NCI-H1436 treated with DMSO at 0.1 percent for 48 hours (cell line): ENCODE measurements at places on chromosomes 2 and 18.

- DNase-seq = no peak
Measured at GRCh38 chr18:60259052-60259681, 113.4 kb downstream of the MC4R start.

- DNase-seq = no peak
Measured at GRCh38 chr2:175004730-175004979, 526 bp downstream of the CHN1 start.

GRCh38 chr2:207697411-207697810 is 14.0 kb upstream of the CCNYL1 start:
- DNase-seq = no peak

DNA sequence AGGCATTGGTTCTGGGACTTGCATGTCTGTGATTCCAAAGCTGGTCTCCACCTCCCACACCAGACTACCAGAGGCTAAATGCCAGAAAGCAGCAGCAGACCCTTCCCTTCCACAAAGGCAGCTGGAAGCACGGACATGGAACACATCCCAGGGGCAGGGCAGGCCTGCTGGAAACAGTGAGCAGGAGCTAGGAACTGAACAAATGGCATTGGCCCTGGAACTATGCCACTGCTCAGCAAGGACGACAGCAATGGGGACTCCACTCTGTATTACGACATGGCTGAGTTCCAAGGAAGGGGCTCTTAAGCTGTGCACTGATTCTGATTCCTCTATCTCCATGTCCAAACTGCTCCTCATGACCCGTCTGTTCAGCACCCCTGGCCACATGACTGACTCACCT is 77.8 kb upstream of the TFCP2L1 start:
- DNase-seq = no peak

GRCh38 chr2:107281637-107282036 is 395.7 kb upstream of the ST6GAL2 start:
- no peak for DNase-seq

GRCh38 chr18:70194227-70194890 is 11.1 kb downstream of the RTTN start:
- DNase-seq = no peak

GRCh38 chr18:34038086-34038485 is 186.6 kb downstream of the NOL4 start:
- no peak for DNase-seq

- no peak for DNase-seq
Measured at GRCh38 chr2:156110890-156111289, 221.6 kb downstream of the NR4A2 start.

DNA sequence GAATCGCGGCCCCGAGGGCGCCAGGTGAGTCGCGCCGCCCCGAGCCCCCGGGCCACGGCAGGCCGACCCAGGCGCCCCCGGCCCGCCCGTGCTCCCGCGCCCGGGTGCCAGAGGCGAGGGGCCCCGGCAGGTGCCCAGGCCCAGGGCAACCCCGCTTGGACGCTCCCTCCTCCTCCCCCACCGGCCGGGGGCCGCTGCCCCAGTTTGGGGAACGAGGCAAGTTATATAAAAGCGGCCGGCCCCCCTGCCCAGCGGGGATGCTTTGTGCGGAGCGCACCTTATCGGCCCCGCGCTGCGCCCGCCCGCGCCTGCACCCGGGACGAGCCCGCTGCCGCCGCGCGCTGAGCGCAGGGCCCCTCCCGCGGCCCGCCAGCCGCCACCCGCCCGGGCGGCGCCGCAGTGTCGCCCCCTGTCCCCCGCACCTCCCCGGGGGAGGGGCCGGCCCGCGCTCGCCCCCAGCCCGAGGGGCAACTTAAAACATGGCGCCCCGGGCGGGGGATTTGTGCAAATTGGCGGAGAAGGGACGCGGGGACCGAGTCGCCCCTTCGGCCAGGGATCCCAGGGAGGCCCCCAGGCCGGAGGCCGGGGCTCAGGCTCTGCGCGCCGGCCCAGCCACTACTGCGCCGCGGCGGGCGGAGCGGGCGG is 639 bp downstream of the EPB41L3 start:
- no peak for DNase-seq

DNA sequence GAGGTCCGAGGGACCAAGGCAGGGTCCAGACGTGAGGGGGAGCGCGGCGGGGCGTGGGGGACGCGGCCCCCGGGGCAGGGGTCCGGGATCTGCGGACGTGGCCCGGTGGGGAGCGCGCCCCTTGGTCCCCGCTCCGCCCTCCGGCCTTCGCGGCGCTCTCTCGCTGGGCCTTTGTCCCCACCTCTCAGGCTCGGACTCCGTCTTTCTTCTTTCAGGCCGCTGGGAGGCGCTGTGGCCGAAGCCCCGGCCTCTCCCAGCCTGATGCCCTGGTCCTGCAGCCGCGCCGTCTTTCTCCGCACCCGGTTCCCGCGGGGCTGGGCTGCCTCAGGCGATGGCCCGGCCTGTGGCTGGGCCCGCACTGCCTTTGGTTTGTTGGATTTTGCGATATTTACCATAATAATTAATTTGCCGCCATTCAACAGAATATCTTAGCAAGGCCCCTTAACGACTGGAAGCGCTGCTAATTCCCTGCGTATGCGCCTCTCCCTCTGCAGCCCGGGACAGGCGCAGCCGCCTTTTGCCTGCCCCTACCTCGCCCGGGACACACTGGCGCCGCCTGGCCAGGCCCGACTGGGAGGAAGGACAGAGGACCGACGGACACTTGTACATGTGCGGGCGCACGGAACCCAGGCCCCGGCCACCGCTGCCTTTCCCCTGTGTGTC is 10.8 kb downstream of the SIX3 start:
- DNase-seq = no peak

- no peak for DNase-seq
Measured at GRCh38 chr2:143936848-143937722, 582.8 kb downstream of the ZEB2 start.

DNA sequence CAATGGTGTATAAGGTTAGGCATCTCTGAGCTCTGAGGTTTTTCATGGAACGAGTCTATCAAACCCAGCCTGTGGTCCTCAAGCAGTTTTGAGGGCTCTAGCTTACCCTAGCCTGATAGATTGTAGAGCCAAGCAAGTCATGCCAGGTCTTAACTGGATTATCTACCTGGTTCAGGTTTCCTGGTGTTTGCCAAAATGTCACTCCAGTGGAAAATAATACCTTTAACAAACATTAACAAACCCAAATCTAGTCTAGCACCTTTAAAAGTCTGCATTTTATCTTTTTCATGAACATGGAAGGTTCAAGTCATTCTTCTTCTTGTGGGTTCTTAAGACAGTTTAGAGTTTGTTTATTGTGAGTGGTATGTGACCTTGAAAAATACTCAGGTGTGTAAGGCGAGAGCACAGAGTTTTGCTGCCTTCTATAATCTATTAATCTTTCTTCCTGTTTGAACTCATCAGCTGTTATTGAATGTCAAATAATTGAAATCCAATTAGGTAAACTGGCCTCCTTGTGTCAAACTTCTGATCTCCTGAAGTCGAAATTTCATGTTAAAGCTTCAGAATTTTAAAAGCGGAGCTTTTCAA is 13.4 kb upstream of the ADGRF3 start:
- no peak for DNase-seq

GRCh38 chr2:129293326-129293725 is 686.1 kb upstream of the RAB6C start:
- no peak for DNase-seq

GRCh38 chr2:25290811-25291495 is 50.8 kb downstream of the DNMT3A start:
- DNase-seq = no peak

GRCh38 chr2:223959688-223960087 is 2.4 kb downstream of the MRPL44 start:
- no peak for DNase-seq

GRCh38 chr18:74139411-74139810 is 8.2 kb downstream of the FBXO15 start:
- DNase-seq = no peak

- no peak for DNase-seq
Measured at GRCh38 chr2:20600756-20601325, 50.1 kb downstream of the HS1BP3 start.

DNA sequence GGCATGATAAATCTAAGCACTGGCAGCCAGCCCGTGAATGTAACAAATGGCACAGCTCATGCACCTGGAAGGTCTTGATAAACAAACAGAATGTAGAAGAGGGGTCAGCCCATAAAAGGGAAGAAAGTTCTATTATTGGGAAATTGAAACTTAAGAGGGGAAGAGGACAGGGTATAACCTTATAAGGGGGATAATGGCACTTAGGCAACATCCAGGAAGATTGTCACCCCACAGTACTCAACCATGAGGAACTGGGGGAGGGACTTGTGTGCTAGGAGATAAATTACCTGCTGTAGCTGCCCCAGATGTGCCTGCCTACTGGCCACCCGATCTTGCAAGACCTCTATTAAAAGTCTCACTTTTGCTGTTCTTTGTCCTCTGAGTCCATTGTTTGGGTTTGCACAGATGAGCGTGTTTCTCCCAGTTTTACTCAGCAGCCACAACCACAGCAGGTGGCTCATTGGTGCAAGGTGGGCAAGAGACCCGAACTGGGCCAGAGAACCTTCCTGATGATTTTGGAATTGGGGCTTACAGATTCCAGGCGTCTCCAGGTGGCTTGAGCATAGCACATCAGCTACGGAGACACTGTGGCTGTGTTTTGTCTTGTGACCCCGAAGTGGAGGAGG is 79.0 kb upstream of the TAF1B start:
- no peak for DNase-seq

GRCh38 chr2:96819128-96819875 is 3.2 kb downstream of the CNNM3 start:
- DNase-seq = no peak

DNA sequence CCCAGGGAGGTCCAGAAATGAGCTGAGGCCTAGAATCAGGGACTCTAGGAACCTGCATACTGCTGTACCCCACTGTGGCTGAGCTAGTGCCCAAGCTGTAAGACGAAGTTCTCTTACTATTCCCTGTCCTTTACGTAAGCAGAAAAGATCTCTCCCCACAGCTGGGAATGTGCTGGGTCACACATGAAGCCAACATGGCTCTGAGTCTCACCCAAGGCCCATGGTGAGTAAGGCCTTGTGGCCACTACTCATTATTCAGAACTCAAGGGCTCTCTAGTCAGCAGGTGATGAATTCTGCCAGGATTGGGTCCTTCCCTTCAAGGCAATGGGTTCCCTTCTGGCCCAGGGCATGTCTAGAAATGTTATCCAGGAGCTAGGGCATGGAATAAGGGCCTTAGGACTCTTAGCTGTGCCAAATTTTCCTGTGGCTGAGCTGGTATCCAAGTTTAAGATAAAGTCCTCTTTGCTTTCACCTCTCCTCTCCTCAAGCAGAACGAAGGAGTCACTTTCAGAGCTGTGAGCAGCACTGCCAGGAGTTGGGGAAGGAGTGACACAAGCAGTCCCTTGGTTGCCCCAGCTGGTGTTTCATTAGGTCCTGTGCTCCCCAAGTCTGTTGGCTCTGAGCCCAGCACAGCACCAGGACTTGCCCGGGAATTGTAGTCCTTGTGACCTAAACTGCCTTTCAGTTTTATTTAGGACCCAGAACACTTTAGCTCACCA is 707.6 kb downstream of the SLC4A3 start:
- no peak for DNase-seq

GRCh38 chr18:24027156-24027827 is 12.7 kb downstream of the TTC39C start:
- DNase-seq = no peak

GRCh38 chr18:61085036-61085435 is 248.2 kb upstream of the CDH20 start:
- no peak for DNase-seq

DNA sequence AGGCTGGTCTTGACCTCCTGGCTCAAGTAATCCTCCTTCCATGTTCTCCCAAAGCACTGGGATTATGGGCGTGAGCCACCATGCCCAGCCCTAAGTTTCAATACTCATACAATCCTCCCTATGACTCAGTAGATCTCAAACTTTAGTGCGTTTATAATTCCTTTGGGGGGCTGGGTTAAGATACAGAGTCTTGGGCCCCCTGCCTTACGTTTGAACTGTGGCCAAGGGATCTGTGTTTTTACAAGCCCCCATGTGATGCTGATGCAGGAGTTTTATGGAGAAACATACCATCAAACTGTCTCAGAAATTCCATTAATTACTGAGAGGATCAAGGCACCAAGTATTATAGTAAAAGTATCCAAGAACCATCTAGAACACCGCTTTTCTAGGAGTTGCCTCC is 38.2 kb upstream of the FAM136A start:
- no peak for DNase-seq

GRCh38 chr18:35481960-35482366 is 15.8 kb downstream of the INO80C start:
- DNase-seq = no peak

DNA sequence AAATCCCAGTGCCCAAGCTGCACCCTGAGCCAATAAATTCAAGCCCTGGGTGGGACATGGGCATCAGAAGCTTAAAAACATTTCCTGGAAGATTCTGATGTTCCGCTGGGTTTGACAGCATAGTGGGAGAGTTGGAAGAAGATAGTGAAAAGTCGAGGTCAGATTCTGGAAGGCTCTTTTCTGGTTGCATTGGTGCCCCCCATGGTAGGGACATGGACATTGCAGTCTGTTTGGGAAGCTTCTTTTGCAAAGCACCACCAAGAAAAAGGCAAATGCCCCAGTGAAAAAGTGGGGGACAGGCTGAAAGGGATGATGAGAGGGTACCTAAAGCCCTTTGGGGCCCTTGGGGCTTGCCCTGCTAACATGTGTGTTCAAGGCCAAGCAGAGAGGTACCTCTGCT is 21.0 kb downstream of the MERTK start:
- no peak for DNase-seq

- DNase-seq = no peak
Measured at GRCh38 chr2:231190531-231191197, 7.8 kb upstream of the ARMC9 start.

- no peak for DNase-seq
Measured at GRCh38 chr2:53562407-53562806, 205.2 kb upstream of the CHAC2 start.

DNA sequence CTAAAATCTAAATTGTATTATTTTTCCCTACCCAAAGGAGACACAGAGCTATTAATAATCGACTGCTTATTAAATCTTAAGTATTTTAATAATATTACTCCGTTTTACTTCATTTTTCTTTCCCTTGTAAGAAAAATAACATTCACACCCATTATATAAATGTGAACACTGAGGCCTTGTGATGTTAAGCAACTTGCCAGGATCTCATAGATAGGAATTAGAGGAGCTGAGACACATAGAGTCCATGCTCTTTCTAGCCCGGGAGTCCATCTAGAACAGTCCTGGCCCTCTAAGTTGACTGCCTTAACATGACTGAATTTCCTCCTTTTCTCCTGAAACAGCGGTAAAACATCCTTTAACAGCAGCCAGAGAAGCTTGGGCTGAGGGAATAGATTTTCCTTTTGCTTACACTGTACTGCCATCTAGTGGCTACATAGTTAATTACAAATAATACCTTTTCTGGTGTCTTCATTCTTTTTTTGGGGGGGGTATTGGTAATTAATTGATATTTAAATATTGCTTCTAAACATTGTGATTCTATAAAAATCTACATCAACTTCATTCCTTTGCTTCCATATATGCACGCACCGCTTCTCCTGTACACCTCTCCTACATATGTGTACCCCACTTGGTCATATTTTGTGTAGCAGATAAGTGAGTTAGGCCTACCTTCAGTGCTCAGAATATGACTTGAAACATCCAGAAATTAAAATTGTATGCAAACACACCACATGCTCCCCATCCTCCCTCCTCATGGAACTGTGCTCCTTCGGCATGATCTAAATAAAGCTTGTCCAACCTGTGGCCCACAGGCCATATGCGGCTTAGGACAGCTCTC is 125.8 kb upstream of the HNMT start:
- DNase-seq = no peak

- DNase-seq = no peak
Measured at GRCh38 chr2:214533541-214533940, 122.7 kb downstream of the VWC2L start.

- DNase-seq = no peak
Measured at GRCh38 chr2:27001950-27002349, 30.8 kb upstream of the TMEM214 start.
